Urothelium cell line (cell line): ENCODE measurements at places on chromosomes 1 and 21.

GRCh38 chr1:63758791-63759190 is 15.0 kb upstream of the ROR1 start:
- DNase-seq, result no peak

DNA sequence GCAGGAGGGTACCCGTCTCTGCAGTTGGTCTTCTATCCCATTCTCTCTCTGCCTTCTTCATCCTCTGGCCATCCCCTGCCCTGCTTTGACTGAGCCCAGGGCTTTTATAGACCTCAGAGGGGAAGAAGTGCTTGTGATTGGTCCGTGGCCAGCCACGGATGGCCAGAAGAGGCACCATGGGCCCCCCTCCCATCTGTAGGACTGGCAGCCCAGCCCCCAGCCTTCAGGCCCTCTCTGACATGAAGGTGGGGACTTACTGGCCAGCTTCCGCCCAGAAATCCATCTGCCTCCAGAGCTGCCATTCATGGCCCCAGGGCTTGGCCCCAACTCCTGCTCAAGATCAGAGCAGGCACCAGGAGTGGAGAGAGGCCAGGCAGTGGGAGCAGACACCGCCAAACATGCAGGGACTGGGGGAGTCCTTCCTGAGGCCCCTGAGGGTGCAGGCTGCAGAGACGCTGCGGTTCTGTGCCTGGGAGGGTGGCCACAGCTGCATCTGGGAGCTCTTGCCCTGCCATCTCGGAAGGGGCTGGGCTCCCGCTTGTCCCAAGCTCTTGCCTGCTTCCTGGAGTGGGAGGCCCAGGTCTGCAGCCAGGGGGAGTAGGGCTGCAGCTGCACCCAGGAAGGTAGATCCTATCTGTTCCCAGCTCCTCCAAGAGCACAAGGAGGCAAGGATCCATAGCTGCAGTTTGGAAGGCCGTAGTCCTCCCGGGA is 698.6 kb upstream of the B3GALT2 start:
- no peak for DNase-seq

DNA sequence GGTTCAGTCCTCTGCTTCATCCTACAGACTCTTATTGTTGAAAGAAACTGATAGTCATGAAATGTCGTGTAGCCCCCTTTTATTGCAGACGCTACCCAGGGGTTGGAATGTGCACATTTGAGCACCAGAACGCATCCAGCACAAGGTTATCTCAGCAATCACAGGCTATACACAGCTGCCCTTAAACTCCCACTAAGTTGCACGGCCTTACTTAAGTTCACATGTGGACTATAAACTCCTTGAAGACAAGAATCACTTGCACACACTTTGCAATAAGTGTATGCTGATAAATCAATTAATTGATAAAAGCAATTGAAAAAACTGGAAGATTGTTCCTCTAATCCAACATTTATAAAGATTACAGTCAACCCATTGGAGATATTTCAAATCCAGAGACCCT is 18.9 kb downstream of the SLC30A10 start:
- no peak for DNase-seq

DNA sequence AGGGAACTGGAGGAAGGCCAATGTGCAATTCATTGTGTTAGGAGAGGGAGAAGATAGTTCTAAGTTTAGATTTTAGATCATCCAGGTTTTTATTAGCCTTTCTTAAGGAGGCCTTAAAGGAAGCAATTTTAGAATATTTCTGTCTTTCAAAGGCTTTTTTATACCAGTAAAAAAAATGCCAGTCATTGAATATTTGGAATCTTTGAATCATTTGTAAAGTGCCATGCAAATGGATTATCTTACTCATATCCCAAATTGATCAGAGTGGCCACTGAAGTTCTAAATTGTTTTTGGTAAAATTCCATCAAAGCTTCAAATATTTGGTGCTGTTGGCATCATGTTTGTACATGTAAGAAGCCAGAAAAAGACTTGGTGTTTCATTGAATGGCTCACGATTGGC is 244.8 kb downstream of the RPS6KC1 start:
- no peak for DNase-seq

DNA sequence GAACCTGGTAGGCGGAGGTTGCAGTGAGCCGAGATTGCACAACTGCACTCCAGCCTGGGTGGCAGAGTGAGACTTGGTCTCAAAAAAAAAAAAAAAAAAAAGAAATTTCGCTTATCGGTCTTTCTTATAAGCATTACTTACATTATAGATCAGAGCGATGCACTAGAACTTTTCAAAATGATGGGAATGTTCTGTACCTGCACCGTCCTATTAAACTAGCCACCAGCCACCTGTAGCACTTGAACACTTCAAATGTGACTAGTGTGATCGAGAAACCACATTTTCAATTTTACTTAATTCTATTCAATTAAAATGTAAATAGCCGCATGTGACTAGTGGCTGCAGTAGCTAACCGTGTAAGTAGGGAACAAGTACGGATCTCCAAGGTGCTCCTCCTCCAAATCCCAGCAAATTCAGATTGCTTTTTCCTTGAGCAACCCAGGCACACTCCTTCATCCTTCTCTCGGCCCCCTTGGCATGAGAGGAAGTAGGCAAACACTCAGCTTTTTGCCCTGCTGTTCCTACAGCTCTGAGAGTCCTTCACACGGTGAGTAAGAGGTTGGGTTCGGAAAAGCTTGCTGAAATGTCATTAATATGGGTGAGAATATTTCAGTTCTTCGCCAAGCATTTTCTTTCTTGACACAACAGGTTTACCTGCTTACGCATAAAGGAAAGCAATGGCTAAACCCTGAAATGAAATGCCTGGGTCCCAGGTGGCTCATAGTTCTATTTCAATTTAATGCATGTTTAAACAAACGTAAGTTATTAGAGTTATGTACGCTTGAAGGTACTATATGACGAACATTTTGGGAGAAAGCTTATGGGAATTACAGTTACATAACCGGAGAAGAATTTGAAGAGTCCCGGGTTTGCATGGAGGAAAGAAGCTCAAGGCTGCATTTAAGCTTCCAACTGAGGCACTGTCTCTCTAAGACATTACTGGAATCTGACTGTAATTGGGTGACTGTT is 69.5 kb upstream of the HUNK start:
- DNase-seq, result no peak

- DNase-seq, result no peak
Measured at GRCh38 chr1:37478451-37478881, 4.1 kb downstream of the ZC3H12A start.
